SW480 (cell line): ENCODE measurements at places on chromosomes 3 and 15.
A peak's percentile ranks its signal among the peaks of the same experiment; 100 is the strongest.

GRCh38 chr3:23115171-23115877 lies 87.8 kb upstream of the UBE2E2 start:
- DNase-seq: peak; percentile 64

GRCh38 chr3:24154013-24154695 lies 209.1 kb downstream of the NR1D2 start:
- no peak for DNase-seq

DNA sequence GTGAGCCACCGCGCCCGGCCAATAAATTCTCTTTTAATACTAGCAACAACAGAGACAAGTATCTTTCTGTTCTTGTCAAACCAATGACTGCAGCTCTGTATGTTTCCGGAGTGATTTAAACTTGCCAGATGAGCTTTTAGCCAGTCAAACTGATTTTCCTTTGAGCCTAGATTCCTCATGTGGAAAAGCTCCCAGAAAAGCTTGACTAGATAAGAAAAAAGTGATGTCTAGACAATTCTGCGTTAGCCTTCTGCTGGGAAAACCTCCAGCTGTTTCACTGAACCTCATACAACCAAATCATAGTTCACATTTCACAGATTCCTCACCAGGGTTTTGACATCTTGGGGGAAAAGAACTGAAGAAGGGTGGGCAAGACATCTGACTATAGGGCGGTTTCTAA lies 78.6 kb downstream of the MAGI1 start:
- DNase-seq: no peak

- no peak for DNase-seq
Observed at GRCh38 chr3:136186846-136187245, 9.3 kb downstream of the MSL2 start.

GRCh38 chr3:20561166-20561565 lies 375.2 kb upstream of the SGO1 start:
- no peak for DNase-seq

- DNase-seq: no peak
Observed at GRCh38 chr3:74824366-74824765, 209.9 kb upstream of the CNTN3 start.

DNA sequence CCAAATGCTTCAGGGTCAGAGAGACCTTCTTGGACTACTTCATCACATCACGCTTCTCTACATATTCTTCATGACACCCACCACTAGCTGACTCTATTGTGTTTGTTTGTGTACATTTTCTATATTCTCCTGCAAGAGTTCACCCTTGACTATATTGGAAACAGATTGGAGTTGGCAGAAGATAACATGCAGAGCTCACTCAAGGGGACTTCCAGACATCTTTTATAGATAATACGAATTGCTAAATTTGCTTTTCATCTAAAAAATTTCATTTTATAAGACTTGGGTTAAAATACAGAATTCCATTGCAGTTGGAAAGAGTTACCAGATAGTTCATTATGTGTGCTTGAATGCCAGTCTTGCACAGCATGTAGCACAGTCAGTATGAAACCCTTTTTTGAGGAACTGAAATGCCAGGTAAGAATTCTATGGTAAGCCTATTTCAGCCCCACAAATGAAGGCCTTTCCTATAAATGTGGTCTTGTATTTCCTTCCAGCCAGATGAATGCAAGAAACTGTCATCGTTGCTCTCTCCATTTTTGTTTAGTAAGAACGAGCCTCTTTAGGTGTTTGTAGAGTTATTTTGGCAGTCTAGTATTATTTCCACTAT lies 177.6 kb downstream of the GHSR start:
- no peak for DNase-seq

GRCh38 chr3:135895106-135895733 lies 70.3 kb upstream of the PPP2R3A start:
- peak; percentile 74 for DNase-seq

- no peak for DNase-seq
Observed at GRCh38 chr3:123947482-123947881, 13.5 kb downstream of the CCDC14 start.

DNA sequence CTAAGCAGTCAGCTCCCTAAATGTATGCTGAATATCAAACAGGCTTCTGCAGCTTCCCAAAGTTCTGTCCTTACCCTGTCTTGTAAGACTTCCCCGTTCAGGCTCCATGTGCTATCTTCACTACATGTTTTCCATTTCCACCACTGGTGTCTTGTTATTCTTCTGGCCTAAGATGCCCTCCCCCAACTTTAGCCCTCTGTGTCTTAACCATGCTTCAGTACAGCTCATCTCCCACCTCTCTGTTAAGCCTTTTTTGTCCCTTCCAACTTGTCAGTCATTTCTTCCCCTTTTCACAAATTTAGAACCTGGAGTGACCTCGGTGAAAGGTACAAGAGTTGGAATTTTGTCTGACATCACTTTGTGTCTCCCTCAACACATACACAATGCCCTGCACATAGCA lies 151.7 kb upstream of the TBL1XR1 start:
- no peak for DNase-seq

GRCh38 chr3:130850044-130850797 lies 43.7 kb upstream of the ATP2C1 start:
- no peak for DNase-seq

DNA sequence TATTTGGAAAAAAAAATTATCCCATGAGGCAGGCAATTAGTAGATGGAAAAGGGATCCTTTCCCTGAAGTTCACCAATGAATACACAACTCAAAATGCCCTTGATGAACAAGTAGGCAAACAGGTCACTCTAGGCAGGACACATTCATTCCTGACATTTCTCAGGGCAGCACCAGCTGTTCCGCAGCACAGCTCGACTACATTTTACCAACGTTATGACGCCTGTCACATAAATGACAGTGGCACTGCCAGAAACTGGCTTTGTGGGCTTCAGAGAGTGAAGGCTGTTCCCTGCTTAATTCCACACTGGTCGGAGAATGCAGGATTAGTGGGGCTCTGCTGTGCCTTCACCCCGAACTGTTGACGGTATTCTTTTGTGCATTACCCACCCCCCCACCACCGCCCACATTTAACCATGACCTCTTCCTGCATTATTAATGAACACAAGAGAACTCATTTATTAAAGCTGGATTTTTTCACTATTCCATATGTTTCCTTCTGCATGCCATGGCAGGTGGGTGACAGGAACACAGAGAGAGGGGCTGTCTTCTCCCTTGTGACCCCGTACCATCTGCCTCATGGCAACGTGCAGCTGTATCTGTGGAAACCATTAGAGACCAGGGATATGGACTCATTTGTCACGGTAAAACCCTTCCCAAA lies 197.6 kb downstream of the PDZRN3 start:
- DNase-seq: no peak

DNA sequence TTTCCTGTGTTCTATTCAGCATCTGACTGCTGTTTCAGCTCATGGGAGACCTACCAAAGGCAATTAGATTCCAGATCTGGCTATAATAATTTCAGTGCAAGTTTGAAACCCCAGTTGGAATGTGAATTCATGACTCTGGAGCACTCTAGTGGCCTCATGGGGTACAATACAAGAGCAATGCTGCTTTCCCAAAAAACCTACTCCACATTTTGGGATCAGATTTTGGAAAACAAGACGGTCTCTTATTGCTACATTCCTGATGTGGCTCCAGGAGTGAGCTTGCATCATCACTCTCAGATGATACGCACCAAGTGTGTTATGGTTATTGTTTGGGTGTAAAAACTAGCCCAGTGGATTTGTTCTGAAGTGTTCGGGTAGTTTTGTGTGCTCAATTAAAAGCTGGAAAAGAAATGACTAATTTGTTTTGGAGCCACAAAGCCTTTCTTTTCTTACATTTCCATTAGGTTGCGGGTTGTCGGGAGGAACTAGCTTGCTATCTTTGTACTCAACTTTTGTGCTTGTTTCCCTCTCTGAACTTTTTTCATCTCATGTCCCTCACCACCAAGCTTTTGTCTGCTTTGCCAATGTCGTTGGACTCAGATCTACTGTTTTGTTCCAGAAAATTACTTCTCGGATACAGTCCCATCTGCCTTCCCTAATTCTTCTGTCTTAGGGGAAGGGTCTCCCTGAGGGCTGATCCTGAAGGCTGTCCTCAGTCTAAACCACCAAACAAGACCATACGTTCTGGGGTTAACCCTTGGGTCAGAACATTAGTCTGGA lies 272.1 kb downstream of the BBX start:
- DNase-seq: no peak

DNA sequence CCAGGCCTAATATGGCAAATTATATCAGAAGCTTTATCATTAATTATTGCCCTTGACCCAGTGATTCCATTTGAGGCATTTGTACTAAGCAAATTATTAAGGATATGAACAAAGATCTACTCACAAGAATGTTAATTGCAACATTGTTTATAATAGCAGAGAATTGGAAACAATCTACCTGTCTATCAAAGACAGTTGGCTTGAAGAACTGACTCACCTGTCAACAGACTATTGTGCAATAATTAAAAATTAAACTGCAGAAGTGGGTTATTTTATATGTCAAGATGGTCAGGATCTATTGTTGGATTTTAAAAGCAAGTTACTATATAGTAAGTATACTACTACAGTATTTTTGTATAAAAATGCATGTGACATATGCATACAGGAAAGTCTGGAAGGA lies 6.7 kb upstream of the FETUB start:
- DNase-seq: no peak

- DNase-seq: no peak
Observed at GRCh38 chr15:83320404-83320803, 35.9 kb upstream of the BNC1 start.

DNA sequence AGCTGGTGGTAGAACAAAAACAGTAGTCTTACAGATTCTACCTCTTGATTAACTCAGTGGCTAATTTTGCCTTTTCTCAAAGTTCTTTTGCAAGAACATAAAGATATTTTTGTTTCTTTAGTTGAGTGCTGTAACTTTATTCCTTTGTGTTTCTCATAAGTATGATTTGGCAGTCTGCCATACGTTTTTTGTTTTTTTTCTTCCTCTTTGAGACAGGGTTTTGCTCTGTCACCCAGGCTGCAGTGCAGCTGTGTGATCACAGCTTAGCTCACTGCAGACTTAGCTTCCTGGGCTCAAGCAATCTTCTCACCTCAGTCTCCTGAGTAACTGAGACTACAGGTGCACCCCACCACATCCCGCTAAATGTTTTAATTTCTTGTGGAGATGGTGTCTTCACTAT lies 22.4 kb downstream of the B3GNT5 start:
- DNase-seq: no peak

DNA sequence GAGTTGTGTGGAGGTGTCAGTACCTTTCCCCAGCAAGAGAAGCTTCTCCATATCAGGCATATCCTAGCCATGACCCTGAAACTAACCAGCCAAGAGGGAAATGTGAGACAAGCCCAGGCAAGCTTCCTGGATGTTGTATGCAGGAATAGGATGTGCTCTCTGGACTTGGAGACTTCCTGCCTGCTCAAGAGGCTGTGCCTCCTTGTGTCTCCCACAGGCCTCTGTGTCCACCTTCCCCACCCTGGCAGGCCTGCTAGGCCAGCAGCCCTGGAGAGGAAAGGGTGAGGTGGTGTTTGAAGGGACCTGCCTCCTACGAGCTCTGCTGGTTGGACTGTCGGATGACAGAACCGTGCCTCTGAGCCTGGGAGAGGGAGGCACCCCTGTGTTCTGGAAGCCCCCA lies 2.1 kb upstream of the DYNLT2B start:
- no peak for DNase-seq

- no peak for DNase-seq
Observed at GRCh38 chr3:13152826-13153710, 79.8 kb upstream of the IQSEC1 start.

DNA sequence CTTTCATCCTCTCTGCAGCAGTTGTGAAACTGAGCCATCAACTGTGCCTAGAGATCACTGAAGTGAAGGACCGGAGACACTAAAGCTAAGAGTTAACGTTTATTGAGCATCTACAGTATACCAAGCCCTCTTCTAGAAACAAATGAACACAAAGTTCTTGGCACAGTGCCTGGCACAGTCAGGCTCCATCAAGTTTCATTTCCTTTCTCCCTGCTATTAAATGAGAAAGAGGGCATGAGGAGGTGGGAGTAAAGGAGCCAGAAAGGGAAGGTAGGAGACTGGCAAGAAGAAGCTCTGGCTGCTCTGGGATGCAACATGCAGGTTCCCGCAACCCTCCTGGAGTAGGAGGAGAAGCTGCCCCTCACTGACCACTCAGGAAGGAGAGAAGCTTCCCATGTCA lies 30.6 kb downstream of the CYP19A1 start:
- no peak for DNase-seq

GRCh38 chr3:139302084-139302800 lies 41.6 kb upstream of the MRPS22 start:
- peak; percentile 99 for DNase-seq

DNA sequence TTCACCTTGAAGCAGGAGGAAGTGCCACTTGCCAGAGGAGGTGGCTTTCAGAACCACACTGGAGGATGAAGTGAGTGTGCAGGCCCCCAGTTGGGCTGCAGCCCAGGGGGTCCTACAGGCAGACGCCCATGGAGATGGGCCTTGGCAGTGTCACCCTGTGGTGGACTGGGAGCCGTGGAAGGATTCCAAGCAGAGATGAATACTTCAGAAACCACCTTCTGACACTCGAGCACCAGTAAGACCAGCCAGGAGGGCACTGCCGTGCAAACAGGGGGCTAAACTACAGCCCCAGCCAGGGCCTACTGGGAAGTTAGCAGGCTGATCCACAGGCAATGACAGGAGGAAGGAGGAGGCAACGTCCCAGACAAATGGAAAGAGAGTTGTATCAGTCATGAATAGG lies 55.4 kb downstream of the VGLL4 start:
- DNase-seq: no peak

- DNase-seq: no peak
Observed at GRCh38 chr3:170517242-170517945, 68.5 kb downstream of the SLC7A14 start.

DNA sequence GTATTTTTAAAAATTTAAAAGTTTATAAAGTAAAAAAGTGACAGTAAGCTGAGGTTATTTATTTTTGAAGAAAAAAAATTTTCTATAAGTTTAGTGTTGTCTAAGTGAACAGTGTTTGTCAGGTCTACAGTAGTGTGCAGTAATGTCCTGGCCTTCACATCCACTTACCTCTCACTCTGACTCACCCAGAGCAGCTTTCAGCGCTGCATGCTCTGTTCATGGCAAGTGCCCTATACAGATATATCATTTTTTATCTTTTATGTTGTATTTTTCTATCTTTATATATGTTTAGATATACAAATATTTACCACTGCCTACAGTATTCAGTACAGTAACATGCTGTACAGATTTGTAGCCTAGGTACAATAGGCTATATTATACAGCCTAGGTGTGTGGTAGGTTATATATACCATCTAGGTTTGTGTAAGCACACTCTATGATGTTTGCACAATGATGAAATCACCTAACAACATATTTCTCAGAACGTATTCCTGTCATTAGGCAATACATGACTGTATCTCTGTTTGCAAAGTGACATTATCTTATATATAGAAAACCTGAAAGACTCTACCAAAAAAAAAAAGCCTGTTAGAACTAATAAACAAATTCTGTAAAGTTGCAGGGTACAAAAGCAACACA lies 75.9 kb upstream of the TMC3 start:
- peak; percentile 11 for DNase-seq
